Femur (tissue), 1 donor: ENCODE measurements at places on chromosomes 12 and 14.

GRCh38 chr14:72513965-72514659 is 379.8 kb downstream of the DPF3 start:
- no peak for DNase-seq

- no peak for DNase-seq
These were observed 177.7 kb upstream of the FRMD6 start for GRCh38 chr14:51473808-51474565.

DNA sequence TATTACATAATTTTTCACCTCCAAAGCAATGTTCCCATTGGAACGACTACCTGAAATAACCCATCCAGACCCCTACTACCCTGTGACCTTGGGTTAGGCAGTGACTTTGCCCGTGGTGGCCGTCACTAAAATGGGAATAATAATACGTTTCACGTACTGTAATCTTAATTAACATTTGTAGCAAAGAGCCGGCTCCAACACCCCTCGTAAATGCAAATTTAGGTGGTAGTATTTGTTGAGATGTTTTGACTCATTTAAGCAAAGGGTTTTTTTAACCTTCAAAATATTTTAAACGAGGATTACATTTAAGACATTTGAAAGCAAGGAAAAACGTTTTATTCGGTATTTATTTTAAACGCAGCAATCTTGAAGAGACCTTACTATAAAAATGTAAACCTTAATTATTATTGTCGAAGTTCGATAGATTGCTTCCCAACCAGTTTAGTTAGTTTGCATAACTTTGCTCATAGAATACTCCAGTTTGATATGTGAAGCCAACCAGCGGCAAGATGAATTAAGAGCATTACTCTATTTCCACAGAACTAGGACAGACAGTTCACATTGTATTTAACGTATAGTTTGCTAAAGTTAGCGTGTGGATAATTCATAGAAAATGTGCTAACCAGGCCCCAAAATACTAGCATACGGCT is 1.4 kb upstream of the ARID2 start:
- no peak for DNase-seq

GRCh38 chr14:98512501-98513251 is 759.3 kb downstream of the BCL11B start:
- no peak for DNase-seq

DNA sequence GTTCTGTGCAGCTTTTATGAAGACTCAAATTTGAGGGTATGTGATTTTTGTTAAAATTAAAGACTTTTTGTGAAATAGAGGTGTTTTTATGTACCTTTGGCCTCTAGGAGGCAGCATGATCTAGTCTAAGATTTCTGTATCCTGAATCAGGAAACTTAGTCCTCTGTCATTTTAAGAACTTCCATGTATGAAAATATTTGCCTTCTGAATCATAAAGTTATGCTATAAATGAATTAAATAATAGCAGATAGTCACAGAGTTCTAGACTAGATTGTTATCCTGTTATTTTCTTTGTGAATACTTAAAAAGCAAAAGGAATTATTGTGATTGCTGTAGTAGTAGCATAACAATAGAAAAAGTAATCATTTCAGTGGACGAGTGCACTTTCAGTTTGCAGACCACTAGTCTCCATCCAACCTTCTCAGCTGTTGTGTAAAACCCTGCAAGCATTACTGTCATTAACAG is 56.3 kb downstream of the FGD4 start:
- no peak for DNase-seq

DNA sequence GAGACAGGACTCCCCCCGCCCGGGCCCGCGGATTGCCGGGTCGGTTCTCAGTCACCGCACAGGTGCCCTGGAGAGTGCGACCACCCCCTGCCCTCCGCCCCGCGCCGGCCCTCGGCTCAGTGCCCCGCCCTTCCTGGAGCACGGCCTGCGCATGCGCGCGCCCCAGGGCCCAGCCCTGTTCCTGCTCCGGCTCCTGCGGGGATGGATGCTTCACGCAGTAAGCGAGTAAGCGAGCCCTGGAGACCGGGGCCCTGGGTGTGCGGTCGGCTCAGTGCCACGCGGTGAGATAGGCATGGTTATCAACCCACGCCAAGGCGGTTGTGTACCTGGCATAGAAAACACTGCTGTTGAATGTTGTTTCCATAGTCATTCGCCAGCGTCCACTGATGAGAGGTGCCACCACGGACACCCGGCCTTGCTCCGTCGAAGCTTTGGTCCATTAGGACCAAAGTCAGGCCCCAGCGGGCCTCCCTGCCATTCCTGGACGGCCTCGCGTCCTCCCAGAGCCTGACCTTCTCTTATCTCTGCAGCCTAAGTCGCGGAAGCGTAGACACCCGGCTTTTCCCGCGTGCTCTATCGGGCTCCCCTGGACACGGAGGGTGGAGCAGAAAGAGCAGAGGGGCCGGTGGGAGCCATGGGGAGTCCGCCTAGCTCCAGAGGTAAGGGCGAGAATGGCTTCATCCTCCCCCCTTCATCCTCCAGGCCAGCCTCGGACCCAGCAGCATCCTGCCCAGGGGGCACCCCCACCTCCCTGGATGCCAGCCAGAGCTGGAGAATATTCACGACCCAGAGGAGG is 90.6 kb downstream of the PAPOLA start:
- DNase-seq = peak; percentile 33

DNA sequence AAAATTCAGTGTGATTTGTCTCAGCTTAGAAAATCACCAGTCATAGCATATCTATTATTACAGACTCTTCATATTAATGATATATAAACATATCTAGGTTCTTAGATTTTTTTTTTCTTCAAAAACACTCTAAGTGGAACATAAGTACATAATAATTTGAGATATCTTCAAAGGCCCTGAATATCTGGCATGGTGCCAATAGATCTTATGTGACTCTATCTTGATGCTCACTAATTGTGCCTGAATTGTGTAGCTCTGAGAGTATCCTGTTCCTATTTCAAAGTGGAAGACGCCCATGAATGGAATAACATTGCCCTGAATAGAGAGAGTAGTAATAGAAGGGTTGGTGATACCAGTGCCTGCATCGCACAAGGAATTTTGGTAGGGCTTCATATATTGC is 1312.7 kb upstream of the USP15 start:
- no peak for DNase-seq

DNA sequence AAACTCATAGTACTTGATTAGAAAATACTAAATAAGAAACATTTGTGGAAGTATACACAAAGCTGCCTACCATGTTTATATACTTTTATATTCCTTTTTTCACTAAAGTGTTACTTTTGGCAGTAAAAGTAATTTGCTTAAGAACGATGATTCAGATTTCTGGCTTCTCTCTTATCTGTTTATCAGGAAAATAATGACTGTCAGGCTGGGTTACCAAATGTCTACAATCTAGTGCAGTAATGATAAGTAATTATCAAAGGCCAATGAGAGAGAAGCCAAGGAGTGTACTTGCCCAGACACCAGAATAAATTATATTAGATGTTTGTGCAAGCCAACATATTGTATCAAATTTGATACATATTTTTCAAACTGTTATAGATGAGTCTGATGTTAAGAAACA is 113.4 kb downstream of the RALGAPA1 start:
- no peak for DNase-seq

DNA sequence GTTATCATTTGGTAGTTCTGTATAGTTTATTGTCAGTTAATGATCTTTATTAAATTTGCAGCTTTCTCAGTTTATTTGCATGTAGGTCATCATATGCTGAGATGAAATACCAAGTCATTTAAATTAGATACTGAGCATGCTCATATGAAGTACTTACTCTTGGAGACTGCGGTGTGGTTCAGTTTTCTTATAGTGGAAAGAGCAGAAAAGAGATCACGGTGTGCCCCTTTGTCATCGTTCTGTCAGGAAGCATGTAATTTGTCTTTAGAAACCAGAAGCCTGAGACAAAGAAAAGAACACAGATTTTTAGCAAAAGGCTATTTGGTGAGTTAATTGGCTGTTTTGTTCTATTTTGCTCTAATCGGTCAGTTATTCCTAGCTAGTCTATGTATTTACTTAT is 75.6 kb downstream of the PLEKHA5 start:
- no peak for DNase-seq

DNA sequence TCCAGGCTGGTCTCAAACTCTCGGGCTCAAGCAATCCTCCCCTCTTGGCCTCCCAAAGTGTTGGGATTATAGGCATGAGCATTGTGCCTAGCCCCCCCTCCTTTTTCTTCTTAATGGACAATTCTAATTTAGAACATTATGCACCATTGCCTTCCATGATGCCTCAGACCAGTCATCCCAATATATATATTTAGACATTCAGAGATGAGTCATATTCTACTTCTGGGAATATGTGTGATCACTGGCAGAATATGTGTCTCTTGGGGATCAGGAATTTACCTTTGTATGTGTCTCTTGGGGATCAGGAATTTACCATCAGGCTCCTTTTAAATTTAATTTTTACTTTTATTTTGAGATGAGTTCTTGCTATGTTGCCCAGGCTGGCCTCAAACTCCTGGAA is 7.5 kb upstream of the CCDC177 start:
- DNase-seq = no peak

DNA sequence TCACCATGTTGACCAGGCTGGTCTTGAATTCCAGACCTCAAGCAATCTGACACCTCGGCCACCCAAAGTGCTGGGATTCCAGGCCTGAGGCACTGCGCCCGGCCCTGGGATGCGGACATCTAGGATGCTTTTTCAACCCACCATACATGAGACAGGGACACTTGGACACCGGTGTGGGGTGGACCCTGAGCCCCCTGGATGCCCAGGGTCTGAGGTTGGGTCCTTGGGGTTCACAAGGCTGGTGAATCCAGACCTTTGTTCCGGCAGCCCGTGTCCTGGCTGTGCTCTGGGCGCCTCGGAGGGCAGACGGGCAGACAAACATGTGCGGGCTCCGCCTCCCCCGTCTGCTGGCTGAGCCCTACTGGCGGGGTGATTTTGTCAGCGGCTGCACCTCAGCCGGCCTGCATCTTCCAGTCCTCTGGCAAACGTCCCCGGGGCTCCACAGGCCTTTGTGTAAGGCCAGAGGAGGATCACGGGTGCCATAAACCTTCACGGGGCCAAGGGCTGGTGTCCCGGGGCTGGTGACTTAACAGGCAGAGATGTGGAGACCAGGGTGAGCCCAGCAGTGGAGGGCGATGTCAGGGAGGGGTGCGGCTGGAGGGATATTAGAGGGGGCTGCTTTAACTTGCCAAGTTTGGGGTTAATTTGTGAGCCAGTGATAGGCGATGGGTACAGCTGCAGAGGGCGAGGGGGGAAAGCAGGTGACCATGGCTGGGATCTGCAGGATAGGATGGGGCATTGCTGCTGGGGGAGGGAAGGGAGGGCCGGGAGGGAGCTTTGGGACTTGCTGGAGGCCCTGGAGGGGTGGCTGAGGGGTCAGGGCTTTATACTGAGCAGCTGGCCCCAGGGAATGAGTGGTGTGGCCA is 5.8 kb downstream of the ASPG start:
- peak; percentile 19 for DNase-seq

DNA sequence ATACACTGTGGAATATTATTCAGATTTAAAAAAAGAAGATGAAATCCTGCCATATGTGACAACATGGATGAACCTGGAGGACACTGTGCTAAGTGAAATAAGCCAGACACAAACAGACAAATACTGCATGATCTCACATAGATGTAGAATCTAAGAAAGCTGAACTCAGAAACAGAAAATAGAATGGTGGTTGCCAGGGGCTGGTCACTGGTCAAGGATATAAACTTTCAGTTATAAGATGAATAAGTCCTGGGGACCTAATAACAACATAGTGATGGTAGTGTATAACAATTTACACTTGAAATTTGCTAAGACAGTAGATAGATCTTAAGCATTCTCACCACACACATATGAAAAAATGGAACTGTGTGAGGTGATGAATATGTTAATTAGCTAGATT is 161.3 kb upstream of the TMCC3 start:
- DNase-seq = no peak

DNA sequence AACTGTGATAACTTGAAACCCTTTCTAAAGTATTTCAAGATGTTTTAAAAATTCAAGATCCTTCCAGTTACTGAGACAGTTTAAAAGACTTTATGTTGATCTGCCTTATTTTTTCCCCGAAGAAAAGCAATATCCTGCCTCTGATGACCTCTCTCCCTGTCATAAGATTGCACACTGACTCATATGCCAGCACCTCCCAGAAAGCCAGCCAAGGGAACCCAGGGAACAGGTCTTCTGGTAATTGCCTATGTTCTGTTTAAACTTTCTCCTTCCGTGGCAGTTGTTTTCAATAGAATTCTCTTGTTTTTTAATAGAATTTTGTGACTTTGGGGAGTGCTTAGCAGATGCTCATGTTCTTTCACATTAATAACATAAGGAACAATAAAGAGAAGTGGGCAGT is 300.2 kb upstream of the PRKD1 start:
- peak; percentile 22 for DNase-seq

DNA sequence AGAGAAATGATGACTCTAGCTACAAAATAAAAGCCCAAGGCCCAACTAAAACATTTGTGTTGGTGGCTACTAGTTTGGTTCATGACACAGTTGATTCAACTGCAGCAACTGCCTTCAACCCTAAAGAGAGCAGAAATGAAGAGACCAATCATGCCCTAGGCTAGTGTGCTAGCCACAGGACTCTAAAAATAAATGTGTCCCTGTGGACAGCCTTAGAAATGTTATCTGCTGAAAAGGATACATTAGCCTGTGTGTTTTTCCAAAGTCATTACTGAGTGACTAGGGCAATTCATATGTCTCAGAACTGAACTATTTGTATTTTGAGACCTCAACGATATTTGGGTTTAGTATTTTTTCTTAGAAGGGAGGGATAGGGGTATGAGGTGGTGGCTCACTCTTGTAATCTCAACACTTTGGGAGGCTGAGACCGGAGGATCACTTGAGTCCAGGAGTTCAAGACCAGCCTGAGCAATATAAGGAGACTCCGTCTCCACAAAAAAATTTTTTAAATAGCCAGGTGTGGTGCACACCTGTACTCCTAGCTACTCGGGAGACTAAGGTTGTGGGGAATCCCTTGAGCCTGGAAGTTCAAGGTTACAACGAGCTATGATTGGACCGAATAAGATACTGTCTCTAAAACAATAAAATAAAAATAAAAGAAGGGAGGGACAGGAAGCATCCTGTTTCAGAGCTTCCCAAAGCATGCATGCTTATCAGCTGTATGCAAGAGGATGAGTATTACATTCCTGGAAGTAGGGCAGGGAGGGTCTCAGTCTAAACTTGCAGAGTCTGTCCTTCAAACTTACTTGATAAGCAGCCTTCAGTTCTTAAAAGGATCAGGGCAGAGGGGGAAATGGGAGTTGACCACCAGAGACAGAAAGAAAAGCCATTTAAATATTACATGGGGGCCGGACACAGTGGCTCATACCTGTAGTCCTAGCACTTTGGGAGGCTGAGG is 29.6 kb upstream of the NAP1L1 start:
- peak; percentile 19 for DNase-seq

- DNase-seq = no peak
These were observed 451.7 kb downstream of the TMEM117 start for GRCh38 chr12:44287545-44287944.

DNA sequence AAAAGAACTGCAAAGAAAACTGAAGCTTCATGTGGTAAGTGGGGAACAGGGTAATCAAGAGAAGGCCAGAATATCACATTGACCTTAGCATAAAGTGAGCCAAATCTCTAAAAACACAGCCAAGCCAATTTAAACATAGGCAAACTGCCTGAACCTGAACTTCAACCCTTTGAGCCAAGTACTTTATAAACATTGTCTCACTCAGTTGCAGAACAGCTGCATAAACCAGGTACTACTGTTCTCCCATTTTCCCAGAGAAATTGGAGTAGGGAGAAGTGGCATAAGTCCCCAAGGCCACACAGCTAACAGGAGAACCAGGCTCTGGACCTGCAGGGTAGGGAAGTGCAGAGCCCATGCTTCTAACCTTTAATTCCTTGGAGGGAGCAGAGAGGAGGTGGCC is 30.4 kb upstream of the FKBP4 start:
- no peak for DNase-seq
